ENCODE measurements at places on chromosomes 2 and 18. TPM values are rescaled to one million over a fixed set of nuclear protein-coding genes. Genes with fewer than 3 reads are reported as not detected.

DNA sequence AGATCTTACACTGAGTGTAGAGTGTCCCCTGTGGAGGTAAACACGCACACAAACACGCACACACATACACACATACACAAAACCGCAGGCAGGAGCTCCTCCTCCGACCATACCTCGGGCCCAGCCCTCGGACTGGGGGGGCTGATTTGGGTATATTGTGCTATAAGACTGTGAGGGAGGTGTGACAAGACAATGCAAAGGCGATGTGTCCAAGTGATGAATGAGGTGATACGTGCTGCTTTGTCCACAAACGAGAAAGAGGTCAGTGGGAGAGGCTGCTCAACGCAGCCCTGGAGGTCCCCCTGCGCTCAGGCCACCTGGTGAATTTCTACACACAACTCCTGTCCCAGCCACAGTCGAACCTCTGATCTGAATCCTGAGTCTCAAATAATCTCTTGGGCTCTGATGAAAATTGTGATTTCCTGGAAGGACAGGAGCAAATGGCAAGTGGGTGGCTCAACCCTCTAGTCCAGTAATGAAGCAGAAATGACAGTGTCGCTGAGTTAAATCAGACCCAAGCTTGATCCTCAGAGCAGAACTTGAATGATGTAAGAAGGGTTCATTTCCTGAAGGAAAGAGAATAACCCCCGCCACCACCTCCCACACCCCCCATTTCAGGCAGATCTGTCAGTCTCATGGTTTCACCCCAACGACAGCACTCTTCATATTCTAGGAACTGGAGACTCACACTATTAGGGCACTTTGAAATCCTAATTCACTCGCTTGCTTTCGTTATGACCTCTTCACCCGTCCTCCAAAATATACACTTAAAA lies 48.9 kb upstream of the ASXL2 start:
- H3K36me3 ChIP-seq: no peaks in the 10 kb centered on the region
- H3K27ac ChIP-seq: no peak overlapping the region
- DNase-seq: no peak
- no peaks in the 10 kb centered on the region for H3K4me1 ChIP-seq
- no peak overlapping the region for H3K4me3 ChIP-seq
- H3K27me3 ChIP-seq: no peaks in the 10 kb centered on the region

DNA sequence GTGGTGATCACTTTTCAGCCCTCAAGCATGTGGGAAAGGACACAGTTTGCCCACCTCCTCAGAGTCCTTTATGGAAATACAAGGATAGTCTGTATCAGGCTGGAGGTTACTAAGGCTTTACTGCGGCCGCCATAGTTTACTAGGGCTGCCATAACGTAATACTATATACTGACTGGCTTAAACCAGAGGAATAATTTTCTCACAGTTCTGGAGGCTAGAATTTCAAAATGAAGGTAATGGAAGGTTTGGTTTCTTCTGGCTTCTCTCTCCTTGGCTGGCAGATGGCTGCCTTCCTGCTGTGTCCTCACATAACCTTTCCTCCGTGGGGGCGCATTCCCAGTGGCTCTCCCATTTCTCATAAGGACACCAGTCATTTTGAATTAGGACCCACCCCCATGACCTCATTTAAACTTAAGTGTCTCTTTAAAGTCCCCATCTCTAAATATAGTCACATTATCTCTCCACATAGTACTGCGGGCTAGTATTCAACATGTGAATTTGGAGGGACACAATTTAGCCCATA lies 12.5 kb upstream of the ATIC start:
- no peak overlapping the region for H3K4me3 ChIP-seq
- H3K4me1 ChIP-seq: no peaks in the 10 kb centered on the region
- H3K27me3 ChIP-seq: no peaks in the 10 kb centered on the region
- H3K36me3 ChIP-seq: no peaks in the 10 kb centered on the region

DNA sequence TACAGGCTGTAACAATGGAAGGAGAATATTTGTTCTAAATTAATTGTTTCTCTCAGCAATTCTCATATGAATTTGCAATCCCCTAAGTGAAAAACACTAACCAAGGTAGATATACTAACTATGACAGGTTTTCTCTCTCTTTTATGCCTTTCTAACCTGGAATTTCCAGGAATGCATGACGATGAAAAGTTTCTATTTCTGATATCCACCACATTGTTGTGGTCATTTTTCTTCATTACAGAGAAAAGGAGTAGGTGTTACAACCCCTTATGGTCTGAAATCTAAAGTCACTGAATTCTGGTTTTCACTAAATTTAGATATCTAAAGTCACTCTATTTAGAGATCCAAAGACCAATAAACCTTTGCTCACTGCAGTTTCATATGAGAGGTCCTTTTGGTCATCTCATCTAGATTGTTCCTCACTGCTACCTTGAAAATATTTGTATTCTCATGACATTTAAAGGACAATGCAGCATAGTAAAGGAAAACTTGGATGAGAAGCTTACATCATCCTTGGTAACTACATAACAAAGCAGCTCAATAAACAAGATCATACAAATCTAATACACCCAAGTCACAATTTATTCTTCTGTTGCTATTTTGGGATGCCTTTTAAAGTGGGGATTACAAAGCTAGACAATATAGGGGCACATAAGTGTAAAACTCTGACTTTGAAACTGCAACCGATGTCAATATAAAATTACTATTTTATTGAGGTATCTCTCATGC lies 85.8 kb downstream of the TCF4 start:
- H3K27me3 ChIP-seq: no peaks in the 10 kb centered on the region
- no peaks in the 10 kb centered on the region for H3K4me1 ChIP-seq
- H3K36me3 ChIP-seq: no peaks in the 10 kb centered on the region
- H3K4me3 ChIP-seq: no peak overlapping the region
- no peak overlapping the region for H3K27ac ChIP-seq

GRCh38 chr2:72011791-72012190 lies 135.9 kb downstream of the CYP26B1 start:
- H3K4me3 ChIP-seq: no peak overlapping the region
- H3K4me1 ChIP-seq: no peaks in the 10 kb centered on the region
- H3K27me3 ChIP-seq: no peaks in the 10 kb centered on the region
- no peak for DNase-seq
- no peaks in the 10 kb centered on the region for H3K36me3 ChIP-seq
- no peak overlapping the region for H3K27ac ChIP-seq

- H3K36me3 ChIP-seq: no peaks in the 10 kb centered on the region
- no peaks in the 10 kb centered on the region for H3K27me3 ChIP-seq
- H3K27ac ChIP-seq: no peak overlapping the region
- peaks cover 3% of the 10 kb centered on the region for H3K4me1 ChIP-seq
- no peak for DNase-seq
These were observed 87.8 kb upstream of the TFCP2L1 start for GRCh38 chr2:121372721-121373353.

- no peak for DNase-seq
- no peaks in the 10 kb centered on the region for H3K4me1 ChIP-seq
- no peak overlapping the region for H3K27ac ChIP-seq
- no peak overlapping the region for H3K4me3 ChIP-seq
- no peaks in the 10 kb centered on the region for H3K36me3 ChIP-seq
These were observed 66.6 kb downstream of the TWSG1 start for GRCh38 chr18:9401176-9401575.

DNA sequence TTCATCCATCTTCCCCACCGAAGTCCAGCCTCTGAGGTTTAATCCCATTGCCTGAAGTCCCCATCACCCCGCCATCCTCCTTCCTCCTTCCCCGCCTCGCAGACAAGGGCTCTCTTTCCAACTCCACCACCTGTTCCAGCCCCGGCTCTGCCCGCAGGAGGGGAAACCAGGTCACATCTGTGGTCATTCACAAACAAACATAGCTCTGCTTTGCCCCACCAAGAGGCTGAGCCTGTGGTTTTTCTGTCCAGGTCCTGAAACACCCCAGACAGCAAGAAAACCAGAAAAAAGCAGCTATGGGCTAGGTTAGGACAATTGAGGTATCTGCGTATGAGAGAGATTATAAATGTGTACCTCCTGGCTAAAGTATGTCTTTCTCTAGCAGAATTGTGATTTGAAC lies 144.7 kb downstream of the GLI2 start:
- no peaks in the 10 kb centered on the region for H3K27me3 ChIP-seq
- H3K36me3 ChIP-seq: no peaks in the 10 kb centered on the region

DNA sequence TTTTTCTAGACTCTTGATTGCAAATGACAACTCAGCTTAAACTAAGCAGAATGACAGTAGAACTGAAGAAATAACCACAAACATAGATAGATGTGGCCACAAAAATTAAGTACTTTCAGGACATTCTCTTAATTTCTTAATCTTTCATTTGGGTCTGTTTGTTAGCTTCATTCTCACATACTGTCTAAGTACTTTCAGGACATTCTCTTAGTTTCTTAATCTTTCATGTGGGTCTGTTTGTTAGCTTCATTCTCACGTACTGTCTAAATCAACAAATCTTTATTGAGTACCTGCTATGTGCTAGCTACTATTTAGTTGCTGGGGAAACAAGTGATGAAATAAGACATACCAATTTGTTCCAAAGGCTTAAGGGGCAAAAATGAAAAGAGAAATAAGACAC lies 35.1 kb downstream of the FAM117B start:
- H3K4me1 ChIP-seq: peaks cover 6% of the 10 kb centered on the region
- H3K27ac ChIP-seq: no peak overlapping the region
- H3K4me3 ChIP-seq: no peak overlapping the region
- DNase-seq: no peak
- H3K36me3 ChIP-seq: no peaks in the 10 kb centered on the region

GRCh38 chr2:63124218-63124617 lies 73.6 kb downstream of the OTX1 start:
- H3K27ac ChIP-seq: no peak overlapping the region
- H3K36me3 ChIP-seq: no peaks in the 10 kb centered on the region
- no peak for DNase-seq
- no peaks in the 10 kb centered on the region for H3K27me3 ChIP-seq

DNA sequence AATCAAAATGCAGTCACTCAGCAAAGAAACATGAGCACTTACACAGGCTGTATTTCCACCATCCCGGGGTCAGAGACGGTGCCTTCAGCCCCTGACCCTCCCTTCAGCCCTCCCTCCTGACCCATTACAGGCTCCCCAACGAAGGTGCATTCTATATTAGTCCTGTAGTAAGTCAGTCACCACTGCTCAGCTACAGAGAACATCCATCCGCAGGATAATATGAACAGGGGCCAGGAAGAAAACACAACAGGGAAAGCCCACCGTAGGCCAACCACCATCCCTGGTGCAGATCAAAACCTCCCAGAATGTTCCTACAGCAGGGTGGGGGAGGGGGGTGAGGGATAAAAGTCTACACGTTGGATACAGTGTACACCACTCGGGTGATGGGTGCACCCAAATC lies 15.1 kb downstream of the PXDN start:
- H3K27ac ChIP-seq: no peak overlapping the region
- H3K27me3 ChIP-seq: no peaks in the 10 kb centered on the region
- no peaks in the 10 kb centered on the region for H3K4me1 ChIP-seq
- no peak overlapping the region for H3K4me3 ChIP-seq
- H3K36me3 ChIP-seq: no peaks in the 10 kb centered on the region

GRCh38 chr2:99422599-99422998 lies 67.2 kb downstream of the REV1 start:
- H3K4me1 ChIP-seq: no peaks in the 10 kb centered on the region
- no peaks in the 10 kb centered on the region for H3K27me3 ChIP-seq
- no peak overlapping the region for H3K27ac ChIP-seq
- H3K36me3 ChIP-seq: no peaks in the 10 kb centered on the region
- no peak for DNase-seq
- no peak overlapping the region for H3K4me3 ChIP-seq

- H3K27me3 ChIP-seq: no peaks in the 10 kb centered on the region
- DNase-seq: no peak
- H3K27ac ChIP-seq: no peak overlapping the region
These were observed 21.2 kb upstream of the ACVR1 start for GRCh38 chr2:157897106-157897971.

GRCh38 chr2:70978341-70979179 lies at the start of gene ANKRD53:
Gene ANKRD53, plus strand, starts transcription at chr2:70978630. Its CDS starts 16 bp downstream, at chr2:70978646.
- no peaks in the 10 kb centered on the region for H3K36me3 ChIP-seq
- peak within 1 kb of the TSS; percentile 28 for H3K27ac ChIP-seq
- H3K27me3 ChIP-seq: no peaks in the 10 kb centered on the region
- peak within 1 kb of the TSS; percentile 56 for H3K4me3 ChIP-seq
- H3K4me1 ChIP-seq: no peaks in the 10 kb centered on the region
- peak; percentile 36 for DNase-seq

POTEJ gene
- total RNA-seq: not detected

REG1B gene
- 10.2 TPM for total RNA-seq

BOLA3 gene
- total RNA-seq: 44.8 TPM

MRPS5 gene
- total RNA-seq: 68.8 TPM

PSMA8 gene
- not detected for total RNA-seq

RAMP1 gene
- 27.2 TPM for total RNA-seq

RGPD4 gene
- total RNA-seq: 0.24 TPM

FIGN gene
- 0.58 TPM for total RNA-seq

POTEC gene
- not detected for total RNA-seq

Measured in colonic mucosa (tissue), 4 donors.